SHP77 (cell line): ENCODE measurements at places on chromosomes 4 and X.

GRCh38 chr4:126012691-126013290 is 698.0 kb downstream of the FAT4 start:
- no peak for DNase-seq

- no peak for DNase-seq
These were observed 8.1 kb upstream of the TBC1D1 start for GRCh38 chr4:37882665-37883296.

DNA sequence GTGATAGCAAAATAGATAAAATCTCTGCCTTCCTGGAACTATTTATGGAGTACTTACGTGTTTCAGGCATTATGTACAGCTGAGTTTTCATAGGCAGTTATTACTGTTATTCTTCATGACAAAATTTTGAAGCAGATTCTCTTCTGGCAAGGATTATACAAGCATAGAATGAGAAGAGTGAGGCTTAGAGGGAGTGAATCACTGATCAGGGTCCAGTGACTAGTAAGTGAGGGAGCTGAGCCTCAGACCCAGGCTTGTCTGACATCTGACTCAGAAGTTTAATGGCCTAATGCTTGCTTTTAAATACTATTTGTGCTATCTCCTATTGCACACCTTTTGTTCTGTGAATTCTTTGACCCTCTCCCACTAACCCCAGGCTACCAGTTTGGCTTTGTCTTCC is 110.6 kb downstream of the DTHD1 start:
- DNase-seq, result no peak

- no peak for DNase-seq
These were observed 350.8 kb downstream of the FBXO8 start for GRCh38 chr4:173932701-173933100.

DNA sequence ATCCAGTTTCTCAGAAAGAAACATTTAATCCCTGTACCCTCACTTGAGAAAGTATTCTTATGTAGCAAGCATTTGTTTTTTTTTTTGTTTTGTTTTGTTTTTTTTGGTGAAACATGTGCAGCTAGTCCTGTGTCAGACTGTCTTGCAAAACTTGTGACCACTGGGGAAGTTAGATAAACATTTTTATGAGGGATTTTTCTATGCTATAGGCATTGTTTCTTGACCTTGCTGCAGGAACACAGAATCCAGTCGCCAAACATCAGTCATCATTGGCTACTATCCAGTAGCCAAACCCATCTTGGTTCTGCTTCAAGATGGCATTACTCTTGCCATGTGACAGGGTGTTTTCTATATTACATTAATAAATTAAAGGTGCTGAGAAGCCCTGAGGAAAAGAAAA is 7.7 kb upstream of the MAPK10 start:
- no peak for DNase-seq

DNA sequence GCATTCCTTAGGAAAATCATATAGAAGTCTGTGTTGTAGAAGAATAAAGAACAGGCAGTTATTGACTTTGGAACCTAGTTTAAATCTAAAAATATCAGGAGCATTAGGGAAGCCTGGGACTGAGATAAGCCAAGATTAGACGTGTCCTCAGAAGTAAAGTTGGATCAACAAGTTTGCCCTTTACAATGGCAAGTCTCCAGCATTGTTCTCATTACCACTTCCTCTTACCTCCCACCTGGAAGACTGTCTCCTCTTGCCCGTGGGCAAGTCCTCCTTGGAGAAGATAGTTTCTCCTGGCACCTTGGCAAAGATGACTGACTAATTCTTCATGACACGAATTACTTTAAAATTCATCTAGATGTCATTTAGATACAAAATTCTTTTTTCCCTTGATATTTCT is 37.8 kb downstream of the CNKSR2 start:
- DNase-seq, result no peak

DNA sequence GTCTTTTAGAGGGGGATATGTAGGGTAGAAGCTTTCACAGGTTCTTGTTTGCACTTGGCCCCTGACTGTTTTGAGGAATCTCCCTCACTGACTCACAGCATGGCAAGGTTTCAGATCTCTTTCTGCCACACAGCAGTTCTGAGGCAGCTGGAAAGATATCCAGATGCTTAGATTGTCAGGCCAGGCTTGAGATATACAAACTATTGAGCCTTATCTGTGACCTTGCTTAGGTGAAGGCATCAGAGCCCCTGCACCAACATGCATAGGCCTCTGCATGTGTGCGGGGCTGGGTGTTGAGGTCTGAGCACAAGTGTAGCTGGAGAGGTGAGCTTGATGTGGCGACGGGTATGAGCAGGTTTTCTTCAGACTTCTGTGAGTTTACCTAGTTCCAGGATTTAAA is 80.9 kb upstream of the MSANTD1 start:
- no peak for DNase-seq
